ENCODE measurements at places on chromosomes 3 and 15.

DNA sequence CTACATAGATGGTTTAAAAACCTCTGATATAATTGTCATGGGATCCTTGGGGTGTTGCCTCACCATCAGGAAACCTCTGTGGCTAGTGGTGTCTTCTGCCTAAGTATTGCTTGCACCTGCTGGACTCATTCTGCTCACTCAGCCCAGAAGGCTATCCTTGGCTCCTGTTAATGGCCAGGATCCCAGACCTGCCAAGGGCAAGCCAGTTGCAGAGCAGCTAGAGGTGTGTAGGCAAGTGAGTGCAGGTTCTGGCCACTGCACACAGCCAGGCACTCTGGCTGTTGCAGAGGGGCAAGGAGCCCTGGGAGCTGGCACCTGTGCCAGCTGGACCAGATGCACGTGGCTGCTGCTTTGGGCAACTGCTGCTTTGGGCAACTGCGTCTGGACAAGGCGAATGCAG is 1125.8 kb downstream of the SI start:
- no peak for DNase-seq

GRCh38 chr15:30979457-30979856 is 12.0 kb downstream of the MTMR10 start:
- DNase-seq: no peak

GRCh38 chr3:64188810-64189560 is 36.3 kb downstream of the PRICKLE2 start:
- DNase-seq: peak; percentile 68

GRCh38 chr15:63157891-63158431 is 684 bp upstream of the RPS27L start:
- peak; percentile 68 for DNase-seq

- DNase-seq: no peak
These were observed 45.5 kb downstream of the PPM1L start for GRCh38 chr3:160801386-160802118.

DNA sequence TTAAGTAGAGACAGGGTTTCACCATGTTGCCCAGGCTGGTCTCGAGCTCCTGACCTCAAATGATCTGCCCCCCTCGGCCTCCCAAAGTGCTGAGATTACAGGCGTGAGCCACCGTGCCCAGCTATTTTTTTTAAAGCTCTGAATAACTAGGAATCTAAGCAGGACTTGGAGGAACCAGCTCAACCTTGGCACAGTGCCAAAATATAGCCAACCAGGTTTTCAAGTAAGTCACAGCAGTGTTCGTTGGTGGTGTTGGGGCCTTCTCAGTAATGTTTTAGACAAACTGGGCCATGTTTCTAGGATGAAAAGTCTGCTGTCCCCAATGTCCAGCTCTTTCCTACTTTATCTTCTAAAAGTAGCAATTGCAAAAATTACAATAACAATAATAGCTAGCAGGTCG is 6.4 kb upstream of the ADAM10 start:
- DNase-seq: no peak

DNA sequence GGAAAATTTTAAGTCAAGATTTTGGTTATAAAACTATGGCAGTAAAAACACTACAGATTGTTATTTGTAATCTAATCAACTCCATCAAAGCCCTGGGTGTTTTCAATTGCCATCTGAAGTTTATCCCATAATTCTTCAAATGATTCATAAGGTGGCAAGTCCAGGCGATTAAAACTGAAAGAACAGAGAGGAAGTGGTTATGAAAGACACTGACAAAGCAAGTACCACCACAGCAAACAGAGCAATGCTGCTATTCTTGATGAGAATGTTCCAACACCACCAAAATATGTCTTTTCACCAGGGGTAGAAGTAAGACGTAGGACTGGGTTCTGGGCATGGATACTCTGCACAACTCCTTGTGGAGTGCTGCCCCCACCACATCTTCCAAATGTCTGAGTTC is 86.9 kb upstream of the PRTG start:
- no peak for DNase-seq

GRCh38 chr15:89910891-89911626 is 1.7 kb downstream of the ARPIN start:
- no peak for DNase-seq

DNA sequence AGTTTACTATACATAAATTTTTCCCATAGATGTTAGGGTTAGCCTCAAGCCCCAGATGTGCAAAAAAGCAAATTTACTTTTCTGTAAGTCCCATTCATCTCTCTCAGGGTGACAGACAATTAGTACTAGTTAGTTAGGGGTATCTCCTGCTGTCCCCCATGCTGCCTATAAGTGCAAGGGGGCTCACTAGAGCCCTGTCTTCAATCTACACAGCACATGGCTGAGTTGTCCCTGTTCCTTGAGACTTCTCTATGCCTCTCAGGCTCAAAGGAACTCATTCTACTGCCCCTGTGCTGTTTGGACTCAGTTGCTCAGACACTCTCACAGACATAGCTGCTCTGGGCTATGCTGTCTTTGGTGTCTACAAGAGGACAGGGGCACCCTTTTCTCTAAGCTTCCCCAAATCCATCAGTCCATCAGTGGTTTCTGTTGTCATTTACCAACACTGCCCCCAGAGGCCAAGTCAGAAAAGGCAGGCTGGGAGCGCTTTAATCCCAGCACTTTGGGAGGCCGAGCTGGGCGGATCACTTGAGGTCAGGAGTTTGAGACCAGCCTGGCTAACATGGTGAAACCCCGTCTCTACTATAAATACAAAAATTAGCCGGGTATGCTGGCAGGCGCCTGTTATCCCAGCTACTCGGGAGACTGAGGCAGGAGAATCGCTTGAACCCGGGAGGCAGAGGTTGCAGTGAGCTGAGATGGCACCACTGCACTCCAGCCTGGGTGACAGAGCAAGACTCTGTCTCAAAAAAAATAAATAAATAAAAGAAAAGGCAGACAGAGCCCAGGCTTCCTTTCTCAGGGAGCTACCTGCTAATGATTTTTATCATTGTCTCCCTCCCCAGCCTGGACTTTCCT is 31.4 kb upstream of the PRTG start:
- peak; percentile 91 for DNase-seq

DNA sequence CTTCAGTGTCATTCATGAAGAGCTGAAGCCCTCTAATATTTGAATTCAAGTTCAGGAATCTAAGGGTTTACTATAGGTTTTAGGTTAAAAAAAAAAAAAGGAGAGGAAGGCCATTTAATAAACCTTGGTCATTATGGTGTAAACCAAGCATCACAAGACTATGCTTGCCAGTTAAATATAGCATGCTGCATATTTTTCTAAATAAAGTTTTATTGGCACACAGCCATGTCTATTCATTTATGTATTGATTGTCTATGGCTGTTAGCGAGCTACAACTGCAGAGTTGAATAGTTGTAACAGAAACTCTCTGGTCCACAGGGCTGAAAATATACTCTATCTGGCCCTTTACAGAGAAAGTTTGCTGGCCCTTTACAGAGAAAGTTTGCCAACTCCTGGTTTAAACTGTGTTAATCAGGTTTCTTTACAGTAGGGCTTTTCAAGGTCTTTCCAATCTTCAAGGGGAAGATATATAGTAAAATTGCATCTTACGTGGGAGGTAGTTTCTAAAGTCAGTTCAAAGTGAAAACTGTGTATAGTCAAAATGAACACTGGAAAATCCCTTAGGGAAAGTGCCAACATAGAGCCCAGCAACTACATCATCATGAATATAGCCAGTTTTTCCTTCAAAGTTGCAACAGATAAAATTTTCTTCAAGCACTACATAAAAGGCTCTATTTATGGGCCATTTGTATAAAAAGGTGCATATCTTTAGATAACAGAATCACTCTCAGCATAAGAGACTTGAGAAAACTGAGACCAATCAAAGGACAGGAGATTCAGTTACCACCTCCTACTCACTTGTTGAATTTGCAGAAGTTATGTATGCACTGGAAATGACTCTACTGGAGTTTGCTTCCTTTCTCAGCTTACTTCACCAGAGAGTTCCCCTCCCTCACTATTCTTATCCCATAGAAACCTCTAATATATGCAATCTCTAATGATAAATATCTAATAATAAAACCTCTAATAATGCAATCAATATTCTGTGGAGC is 49.7 kb upstream of the FRMD4B start:
- no peak for DNase-seq

GRCh38 chr15:63035977-63036376 is 6.6 kb upstream of the TPM1 start:
- DNase-seq: no peak

GRCh38 chr3:104066658-104067057 is 1300.1 kb upstream of the ALCAM start:
- DNase-seq: no peak

GRCh38 chr15:91408476-91409076 is 308.5 kb downstream of the SV2B start:
- DNase-seq: peak; percentile 63

- no peak for DNase-seq
These were observed 17.7 kb downstream of the ATG7 start for GRCh38 chr3:11289864-11290263.

GRCh38 chr3:188106454-188106853 is 47.5 kb upstream of the LPP start:
- no peak for DNase-seq

DNA sequence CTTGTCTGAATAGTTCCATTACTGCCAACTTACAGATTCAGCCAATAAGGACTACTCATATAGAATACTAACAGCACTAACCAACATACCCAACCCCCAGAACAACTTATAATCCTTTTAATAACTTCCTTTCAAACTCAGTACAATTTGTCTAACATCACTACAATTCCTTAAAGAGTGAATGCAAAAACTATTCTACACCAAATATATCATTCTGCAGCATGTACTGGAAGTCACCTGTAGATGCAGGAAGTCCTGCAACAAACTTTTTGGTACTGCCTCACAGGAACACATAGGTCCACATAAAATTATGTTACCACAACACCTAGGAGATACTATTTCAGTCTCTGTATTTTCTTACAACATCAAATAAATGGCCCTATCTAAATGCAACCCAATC is 2.1 kb downstream of the CCNL1 start:
- DNase-seq: no peak

DNA sequence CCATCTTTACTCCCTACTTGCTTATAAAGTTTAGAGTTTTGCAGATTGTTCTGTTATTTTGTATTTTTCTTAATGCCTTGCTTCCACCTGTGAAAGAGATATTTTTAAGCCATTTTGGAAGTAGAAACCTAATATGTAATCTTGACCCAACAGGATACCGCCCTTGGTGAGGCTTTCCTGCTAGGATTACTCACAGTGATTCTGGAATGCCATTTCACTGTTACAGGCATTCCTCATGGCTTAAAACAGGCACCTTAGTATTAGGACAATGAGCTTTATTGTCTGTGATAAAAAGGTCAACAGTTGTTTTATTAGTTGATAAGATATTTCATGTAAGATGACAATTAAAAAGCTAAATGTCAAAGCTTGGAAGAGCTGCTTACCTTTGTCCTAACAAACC is 58.2 kb downstream of the PHLDB2 start:
- no peak for DNase-seq

- DNase-seq: no peak
These were observed 4.0 kb upstream of the PTH1R start for GRCh38 chr3:46873521-46873920.

GRCh38 chr3:196246612-196247308 is 30.4 kb downstream of the SLC51A start:
- DNase-seq: no peak

DNA sequence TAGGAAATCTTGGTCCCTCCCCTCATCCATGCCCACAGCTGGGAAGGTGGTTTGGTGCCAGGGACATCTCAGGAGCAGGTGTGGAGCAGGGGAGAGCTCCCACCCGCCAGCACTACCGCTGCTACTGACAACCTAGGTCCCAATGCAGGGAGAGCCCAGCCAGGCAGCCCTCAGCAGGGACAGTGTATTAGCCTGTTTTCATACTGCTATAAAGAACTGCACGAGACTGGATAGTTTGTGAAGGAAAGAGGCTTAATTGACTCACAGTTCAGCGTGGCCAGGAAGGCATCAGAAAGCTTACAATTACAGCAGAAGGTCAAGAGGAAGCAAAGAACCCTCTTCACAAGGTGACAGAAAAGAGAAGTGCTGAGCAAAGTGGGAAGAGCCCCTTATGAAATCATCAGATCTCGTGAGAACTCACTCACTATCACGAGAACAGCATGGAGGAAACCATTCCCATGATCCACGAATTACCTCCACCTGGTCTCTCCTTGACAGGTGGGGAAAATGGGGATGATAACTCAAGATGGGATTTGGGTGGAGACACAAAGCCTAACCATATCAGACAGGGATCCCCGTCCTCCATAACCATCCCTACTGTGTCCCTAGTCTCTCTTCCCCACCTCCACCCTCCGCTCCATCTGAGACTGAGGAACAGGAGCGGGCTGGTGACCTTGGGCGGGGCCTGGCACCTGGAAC is 218.6 kb downstream of the TBC1D2B start:
- no peak for DNase-seq

DNA sequence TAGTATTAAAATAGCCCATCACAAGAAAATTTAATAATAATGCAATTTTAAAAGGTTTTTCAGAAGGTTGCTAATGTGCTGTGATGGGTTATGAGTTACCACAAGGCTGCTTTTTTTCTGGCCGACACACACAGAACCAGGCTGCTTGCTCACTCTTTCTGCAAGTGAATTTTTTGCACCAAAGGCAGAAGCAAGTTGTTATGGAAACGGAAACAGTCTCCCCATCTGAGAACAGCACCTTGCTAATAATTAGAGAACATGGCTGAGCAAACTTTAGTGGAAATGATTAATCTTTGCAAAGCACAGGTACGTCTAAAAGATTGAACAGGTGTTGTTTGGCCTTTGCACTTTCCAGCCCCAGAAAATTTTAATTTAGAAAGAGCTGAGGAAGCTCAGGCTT is 51.0 kb downstream of the CACNA2D3 start:
- no peak for DNase-seq

DNA sequence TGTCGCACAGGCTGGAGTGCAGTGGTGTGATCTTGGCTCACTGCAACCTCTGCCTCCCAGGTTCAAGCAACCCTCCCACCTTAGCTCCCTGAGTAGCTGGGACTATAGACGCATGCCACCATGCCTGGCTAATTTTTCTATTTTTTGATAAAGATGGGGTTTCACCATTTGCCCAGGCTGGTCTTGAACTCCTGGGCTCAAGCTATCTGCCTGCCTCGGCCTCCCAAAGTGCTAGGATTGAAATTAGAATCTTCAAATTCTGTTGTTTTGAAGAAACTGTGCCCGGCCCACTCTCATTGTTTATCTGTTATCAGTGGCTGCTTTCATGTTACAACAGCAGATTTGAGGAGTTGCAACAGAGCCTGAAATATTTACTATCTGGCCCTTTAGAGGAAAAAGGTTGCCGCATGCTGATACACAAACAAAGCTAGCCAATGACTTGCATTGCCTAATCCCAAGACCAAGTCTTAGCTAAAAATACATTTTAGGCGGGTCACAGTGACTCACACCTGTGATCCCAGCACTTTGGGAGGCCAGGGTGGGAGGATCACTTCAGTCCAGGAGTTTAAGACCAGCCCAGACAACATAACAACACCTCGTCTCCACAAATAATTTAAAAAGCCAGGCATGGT is 43.2 kb upstream of the PPP4R2 start:
- peak; percentile 22 for DNase-seq

GRCh38 chr3:125300416-125300815 is 74.7 kb downstream of the ZNF148 start:
- no peak for DNase-seq

DNA sequence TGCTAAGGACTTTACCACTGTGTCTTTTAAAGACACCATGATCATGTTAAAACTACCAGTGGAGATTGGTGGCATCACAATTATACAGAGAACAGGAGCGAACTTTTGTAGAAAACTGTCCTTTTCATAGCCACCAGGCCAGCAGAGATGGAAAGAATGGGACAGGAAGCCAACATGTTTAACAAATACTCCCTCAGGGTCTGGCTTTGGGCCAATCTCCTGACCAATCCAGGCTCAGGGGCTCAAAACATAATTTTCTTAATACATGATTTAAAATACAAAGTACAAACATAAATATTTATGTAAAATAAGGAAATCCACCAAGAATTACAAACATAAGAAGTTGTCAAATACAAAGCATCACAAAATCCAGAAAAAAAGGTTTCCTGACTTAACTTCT is 266.0 kb downstream of the VPS13C start:
- no peak for DNase-seq

Data from ELF-1 (cell line).